Purkinje cell (primary cell): ENCODE measurements at places on chromosomes 7 and 10. TPM values are rescaled to one million over a fixed set of nuclear protein-coding genes. Genes with fewer than 3 reads are reported as not detected.

The INA gene
- 332 and 395 TPM in 2 replicates for polyA plus RNA-seq

The ANKRD30A gene
- not detected in 2 replicates for polyA plus RNA-seq

The PRRT4 gene
- 2.1 and 3.8 TPM in 2 replicates for polyA plus RNA-seq

The GTF2IRD1 gene
- 41.3 and 60.5 TPM in 2 replicates for polyA plus RNA-seq

The CALY gene
- polyA plus RNA-seq: 5.7 and 13.9 TPM in 2 replicates

The VDAC2 gene
- 405 and 437 TPM in 2 replicates for polyA plus RNA-seq

The ASAH2B gene
- 8.2 and 10.8 TPM in 2 replicates for polyA plus RNA-seq

The PCLO gene
- polyA plus RNA-seq: 58.0 and 64.8 TPM in 2 replicates

The LIPJ gene
- not detected in 2 replicates for polyA plus RNA-seq

The SRRM3 gene
- polyA plus RNA-seq: 4.1 and 7.0 TPM in 2 replicates

The VAX1 gene
- 0.51 TPM in 1 of 2 replicates, not detected in the other for polyA plus RNA-seq

The CCDC7 gene
- 9.8 and 13.4 TPM in 2 replicates for polyA plus RNA-seq

The TYW1 gene
- polyA plus RNA-seq: 4.0 and 17.7 TPM in 2 replicates
